ENCODE measurements at places on chromosomes 6 and 20. TPM values are rescaled to one million over a fixed set of nuclear protein-coding genes. Genes with fewer than 3 reads are reported as not detected.

- no peak for DNase-seq
Observed at GRCh38 chr6:168365422-168366165, 46.0 kb upstream of the DACT2 start.

GRCh38 chr20:37357481-37358365 is 11.8 kb downstream of the SRC start:
- no peak for DNase-seq

DNA sequence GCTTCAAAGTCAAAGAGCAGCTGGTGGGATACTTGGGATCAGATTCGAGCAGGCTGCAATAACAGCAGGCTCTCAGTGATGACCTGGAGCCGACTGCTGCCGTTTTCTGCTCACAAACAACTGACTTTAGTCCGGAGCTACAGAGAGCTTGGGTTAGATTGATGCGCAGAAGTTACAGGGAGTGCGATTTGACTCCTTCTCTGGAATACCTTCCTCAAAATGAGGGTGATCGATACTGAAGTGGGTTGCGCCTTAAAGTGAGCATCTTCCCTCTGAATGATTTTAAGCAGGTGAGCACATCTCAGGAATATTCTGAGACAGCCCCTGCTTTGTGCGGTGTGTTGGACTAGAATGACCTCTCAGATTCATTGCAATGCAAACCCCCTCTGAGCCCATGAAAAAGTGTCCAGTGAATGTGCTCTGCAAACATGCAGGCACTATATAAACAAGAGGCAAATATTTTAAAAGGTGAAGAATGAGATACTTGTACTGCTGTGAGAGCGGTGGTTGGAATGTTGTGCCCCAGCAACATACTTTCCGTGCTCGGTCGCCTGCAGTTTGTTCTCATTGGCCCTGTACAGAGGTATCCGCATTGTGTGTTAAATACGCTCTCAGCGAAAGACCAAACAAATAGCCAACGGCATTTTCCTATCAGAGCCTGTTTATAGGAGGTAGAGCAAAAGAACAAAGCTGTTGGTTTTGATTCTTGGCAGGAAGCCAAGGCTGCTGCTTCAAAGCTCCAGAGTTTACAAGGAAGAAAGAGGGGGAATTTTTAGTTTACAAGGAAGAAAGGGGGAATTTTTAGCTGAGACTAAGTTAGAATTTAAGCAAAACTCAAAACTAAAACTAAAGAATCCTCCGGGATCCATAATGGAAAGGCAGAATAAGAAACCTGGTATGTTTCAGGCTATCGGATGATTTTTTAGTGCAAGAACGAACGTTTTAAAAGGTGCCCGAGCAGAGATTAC is 67.7 kb downstream of the PHACTR2 start:
- DNase-seq: peak; percentile 51

GRCh38 chr6:168411130-168411529 is 29.9 kb upstream of the SMOC2 start:
- DNase-seq: no peak

GRCh38 chr6:105981002-105981887 is 104.9 kb upstream of the PRDM1 start:
- no peak for DNase-seq

DNA sequence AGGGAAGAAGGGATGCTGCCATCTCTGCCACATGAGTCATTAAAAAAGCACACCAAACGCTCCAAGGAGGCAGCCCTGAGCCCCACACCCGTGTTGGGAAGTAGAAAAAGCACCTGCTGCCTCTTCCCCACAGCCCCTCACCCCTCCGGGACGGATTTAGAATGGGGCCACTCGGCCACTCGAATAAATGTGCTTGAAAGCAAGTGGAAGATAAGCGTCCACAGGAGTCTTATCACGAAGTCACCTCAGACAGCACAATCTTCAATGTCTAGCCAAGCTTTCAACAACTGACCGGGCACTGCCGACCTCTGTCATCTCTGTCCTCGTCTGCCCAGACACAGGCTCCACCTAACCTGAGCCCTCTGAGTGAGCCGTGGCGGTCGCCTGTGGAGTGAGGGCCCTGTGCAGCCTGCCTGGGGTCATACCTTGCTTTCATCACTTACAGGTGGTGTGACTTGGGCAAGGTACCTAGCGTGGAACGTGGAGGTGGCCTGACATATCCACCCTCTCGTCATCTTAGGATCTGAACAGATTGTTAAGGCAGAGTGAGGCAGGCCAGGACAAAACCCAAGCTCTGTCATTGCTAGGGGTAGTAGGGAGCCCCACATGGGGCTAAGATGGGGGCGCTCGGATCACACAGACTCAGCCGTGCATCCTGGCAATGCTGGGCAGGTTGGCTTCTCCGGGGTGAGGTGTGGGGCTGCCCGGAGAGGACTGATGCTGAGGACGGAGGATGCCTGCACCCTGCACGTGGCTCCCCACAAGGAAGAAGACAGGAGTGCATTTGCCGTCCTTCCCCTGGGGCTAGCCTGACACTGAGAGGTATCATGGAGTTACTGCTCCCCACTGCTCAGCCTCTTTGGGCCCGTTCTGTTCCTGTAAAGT is 34.8 kb downstream of the PSMG4 start:
- DNase-seq: no peak

Gene HAO1
- total RNA-seq: not detected

Gene EYA2
- total RNA-seq: not detected

Gene GJA1
- total RNA-seq: 26.6 TPM

Gene ZBP1
- total RNA-seq: not detected

Gene MMP24
- total RNA-seq: 17.1 TPM

Measured in Caki2 (cell line).